SK-N-SH (cell line): ENCODE measurements at places on chromosomes 4 and X.

GRCh38 chr4:156734965-156735895 lies 236.4 kb downstream of the PDGFC start:
- no peak overlapping the region for H3K4me3 ChIP-seq
- H3K4me1 ChIP-seq = no peaks in the 10 kb centered on the region
- H3K36me3 ChIP-seq = no peaks in the 10 kb centered on the region
- DNase-seq = no peak

GRCh38 chr4:54390670-54391069 lies 161.6 kb downstream of the PDGFRA start:
- H3K27ac ChIP-seq = no peak overlapping the region
- DNase-seq = no peak
- H3K4me1 ChIP-seq = no peaks in the 10 kb centered on the region
- no peaks in the 10 kb centered on the region; the same call in 1 of the 2 replicates for H3K27me3 ChIP-seq
- H3K36me3 ChIP-seq = no peaks in the 10 kb centered on the region
- H3K4me3 ChIP-seq = no peak overlapping the region

DNA sequence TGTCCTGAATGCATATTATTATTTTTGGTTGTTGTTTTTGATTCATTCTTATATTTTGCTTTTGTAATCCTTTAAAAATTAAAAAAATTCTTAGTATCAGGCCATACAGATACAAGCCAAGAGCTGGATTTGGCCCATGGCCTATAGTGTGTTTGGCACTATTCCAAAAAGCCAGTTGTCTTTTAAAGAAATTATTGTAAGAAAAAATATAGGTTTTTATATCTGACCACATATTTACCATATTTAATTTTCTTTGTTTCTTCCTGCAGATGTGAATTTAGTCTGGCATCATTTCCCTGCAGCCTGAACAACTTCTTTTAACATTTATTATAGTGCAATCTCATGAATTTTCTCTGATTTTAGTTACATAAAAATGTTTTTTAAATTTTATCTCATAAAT lies 652.8 kb upstream of the NR3C2 start:
- no peaks in the 10 kb centered on the region for H3K27me3 ChIP-seq
- no peak overlapping the region for H3K4me3 ChIP-seq
- H3K36me3 ChIP-seq = no peaks in the 10 kb centered on the region

DNA sequence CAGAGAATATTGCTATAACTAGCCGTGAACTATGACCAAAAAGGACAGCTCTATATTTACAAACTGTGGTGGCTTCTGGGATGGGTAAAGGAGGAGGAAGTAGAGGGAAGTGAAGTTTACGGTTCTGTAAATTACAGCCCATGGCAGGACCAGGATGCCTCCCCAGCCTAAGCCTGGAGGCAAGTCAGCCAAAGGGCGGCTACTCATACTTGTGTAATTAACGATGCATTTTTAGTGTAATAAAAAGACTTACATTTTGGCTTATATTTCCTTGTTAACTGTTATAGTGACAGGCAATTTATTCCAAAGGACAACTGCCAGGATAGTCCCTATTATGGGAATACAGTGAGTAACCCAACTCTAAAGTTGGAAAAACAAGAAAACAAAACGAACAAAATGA lies 139.9 kb upstream of the OTUD4 start:
- H3K27ac ChIP-seq = no peak overlapping the region
- no peak overlapping the region for H3K4me3 ChIP-seq
- DNase-seq = no peak
- no peaks in the 10 kb centered on the region for H3K27me3 ChIP-seq
- no peaks in the 10 kb centered on the region for H3K36me3 ChIP-seq
